ENCODE measurements at places on chromosomes 6 and 20.

- DNase-seq = no peak
Measured at GRCh38 chr6:56328728-56329090, 81.3 kb upstream of the COL21A1 start.

- peak; percentile 41 for DNase-seq
Measured at GRCh38 chr6:43454290-43454695, 1.1 kb downstream of the DLK2 start.

GRCh38 chr6:23951691-23952090, 174.3 kb upstream of the NRSN1 start:
- DNase-seq = no peak

DNA sequence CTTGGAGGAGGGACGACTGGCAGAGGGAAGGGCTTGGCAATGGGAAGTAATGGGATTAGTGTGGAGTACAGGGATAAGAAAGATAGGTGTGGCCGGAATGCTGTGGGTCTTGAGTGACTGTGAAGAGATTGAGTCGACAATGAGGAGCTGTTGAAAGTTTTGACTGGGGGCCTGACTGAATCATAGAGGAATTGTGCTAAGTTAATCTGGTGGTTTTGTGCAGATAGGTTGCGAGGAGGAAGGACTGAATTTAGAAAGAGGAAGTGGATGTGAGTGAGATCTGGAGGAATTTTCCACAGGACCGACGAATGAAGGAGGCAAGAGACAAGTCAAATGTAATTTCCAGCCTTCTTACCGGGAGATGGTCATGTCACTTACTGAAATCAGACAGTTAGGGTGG, 143.9 kb upstream of the RALGAPA2 start:
- DNase-seq = no peak

- no peak for DNase-seq
Measured at GRCh38 chr6:124960757-124961463, 1.3 kb upstream of the RNF217 start.

GRCh38 chr6:12459945-12460661, 169.9 kb downstream of the EDN1 start:
- DNase-seq = no peak

- no peak for DNase-seq
Measured at GRCh38 chr6:148893481-148893880, 146.7 kb downstream of the UST start.

GRCh38 chr6:35016502-35017321, 124.4 kb downstream of the TCP11 start:
- DNase-seq = no peak

GRCh38 chr20:2751878-2752566, 48.4 kb downstream of the CPXM1 start:
- no peak for DNase-seq

GRCh38 chr6:90508753-90509152, 78.1 kb downstream of the MAP3K7 start:
- DNase-seq = no peak

GRCh38 chr6:150492507-150492906, 107.2 kb upstream of the PLEKHG1 start:
- no peak for DNase-seq

DNA sequence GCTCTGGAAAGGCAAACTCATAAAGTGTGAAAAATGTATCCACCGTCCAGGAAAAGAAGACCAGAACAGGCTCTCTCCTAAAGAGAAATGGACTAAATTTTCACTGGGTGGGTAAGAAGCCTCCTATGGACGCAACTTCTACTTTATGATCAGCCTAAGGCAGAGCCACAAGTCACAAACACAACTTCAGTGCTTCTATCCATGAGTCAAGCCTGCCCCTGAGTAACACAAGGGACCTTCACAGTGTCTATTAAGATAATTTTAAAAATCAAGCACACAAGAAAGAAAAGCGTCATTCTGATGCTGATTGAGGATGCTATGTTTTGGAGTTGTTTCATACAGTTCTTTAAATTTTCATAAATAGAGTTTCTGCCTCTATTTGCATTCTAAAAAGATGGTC, 601.7 kb upstream of the ARID1B start:
- DNase-seq = no peak

DNA sequence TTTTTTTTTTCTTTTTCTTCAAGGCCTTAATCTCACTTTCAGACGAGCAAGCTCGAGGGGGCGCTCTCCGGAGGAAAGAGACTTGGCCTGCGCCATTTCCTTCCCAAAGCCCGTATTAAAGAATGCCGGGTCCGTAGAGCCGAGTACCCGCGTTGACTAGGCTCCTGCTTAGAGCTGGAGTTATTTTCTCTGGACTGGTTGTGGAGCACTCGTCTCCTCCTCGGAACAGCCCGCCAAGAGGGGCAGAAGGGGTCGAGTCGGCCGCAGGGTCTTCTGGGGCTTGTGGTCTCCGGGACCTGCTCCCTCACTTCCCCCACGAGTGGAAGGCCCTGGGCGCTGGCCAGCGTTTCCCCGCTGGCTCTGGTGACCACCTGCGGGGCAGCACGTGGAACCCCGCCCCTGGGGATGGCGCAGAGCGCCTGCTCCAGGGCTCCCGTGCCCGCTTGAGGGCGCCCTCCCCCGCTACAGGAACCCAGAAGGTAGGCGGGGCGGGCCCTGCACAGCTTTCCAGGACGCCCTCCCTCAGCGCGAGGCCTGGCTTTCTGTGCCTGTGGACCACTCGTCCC, 2.7 kb upstream of the MEI4 start:
- no peak for DNase-seq

DNA sequence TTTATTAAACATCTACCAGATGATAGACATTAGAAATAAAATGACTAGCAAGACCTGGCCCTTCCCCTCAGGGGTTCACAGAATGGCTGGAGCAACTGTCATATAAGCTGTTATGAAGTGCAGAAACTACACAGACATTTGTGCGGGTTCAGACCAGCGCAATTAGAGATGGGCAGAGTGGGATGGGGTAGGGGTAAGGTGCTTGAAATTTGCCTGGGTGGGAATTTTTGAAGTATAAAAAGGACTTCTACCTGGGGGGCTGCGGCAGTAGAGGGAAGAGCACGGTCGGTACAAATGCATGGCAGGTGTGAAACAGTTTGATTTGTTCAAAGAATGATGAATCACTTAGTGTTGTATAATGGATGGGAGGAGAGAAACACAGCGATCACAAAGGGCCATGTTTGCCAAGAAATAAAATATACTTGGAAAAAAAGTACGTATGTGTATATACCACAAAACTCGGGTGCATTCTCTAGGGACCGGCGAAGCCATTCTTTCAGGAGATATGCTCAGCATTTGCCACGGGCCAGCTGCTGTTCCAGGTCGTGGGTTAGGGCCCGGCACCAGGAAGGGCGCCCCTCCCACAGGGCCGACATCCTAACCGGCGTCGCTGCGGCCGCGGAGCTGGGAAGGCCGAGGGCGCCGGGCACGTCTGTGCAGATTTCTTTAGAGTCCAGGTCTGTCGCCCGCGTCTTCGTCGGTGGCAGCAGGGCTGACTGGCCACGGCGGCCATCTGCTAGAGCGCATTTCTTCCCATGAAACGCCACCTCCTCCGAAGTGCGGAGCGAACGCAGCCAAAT, 809 bp upstream of the NOL7 start:
- DNase-seq = peak; percentile 23

DNA sequence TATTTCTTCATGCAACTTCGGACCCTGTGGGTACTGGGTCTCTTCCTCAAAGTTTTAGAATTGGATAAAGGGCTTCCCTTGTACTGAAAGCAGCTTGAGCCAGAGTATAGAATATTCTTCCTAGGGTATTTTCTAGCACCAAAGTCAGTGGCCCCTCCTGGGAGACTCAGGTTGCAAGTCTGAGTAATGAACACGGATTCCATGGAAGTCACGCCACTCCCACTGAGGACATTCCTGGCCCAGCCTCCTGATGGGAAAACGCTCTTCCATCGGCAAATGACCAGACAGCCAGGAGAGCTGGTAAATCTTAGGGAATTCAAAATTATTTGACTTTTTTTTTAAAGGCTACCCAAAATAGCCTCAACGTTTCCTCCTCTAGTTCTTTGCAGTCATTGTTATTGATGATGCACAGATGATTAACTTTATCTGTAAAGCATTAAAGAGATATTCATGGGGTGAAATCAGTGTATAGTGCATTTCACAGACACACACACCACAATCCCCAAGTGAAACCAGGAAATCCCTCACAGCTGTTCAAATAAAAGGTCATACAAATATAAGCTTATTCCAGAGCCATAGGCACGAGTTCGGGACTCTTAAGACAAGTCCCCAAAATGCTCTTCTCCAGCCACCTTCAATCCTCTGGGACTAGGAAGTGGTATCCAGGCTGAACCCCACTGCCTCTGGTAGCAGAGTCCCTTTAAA, 248.8 kb downstream of the SOD2 start:
- DNase-seq = no peak

GRCh38 chr20:37494796-37495195, 26.3 kb upstream of the NNAT start:
- DNase-seq = no peak

DNA sequence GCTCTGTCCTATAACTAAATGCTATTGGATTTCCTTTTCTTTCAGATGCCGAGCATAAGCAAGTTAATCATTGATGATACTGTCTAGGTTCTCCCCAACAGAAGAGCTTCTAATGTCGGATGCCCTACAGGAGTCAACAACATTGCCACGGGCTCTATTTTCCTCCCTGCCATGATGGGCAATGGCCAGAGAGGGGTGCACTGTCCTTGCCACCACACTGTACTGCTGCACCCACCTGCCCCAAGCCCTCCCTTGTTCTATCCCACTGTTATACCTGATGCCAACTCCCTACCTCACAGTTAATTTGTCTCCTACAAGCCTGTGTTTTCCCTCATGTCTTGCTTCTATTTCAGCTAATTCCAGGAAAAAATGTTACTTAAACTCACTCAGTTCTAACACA, 773.6 kb upstream of the CHD6 start:
- no peak for DNase-seq

GRCh38 chr6:45445749-45446549, 68.2 kb upstream of the SUPT3H start:
- no peak for DNase-seq

DNA sequence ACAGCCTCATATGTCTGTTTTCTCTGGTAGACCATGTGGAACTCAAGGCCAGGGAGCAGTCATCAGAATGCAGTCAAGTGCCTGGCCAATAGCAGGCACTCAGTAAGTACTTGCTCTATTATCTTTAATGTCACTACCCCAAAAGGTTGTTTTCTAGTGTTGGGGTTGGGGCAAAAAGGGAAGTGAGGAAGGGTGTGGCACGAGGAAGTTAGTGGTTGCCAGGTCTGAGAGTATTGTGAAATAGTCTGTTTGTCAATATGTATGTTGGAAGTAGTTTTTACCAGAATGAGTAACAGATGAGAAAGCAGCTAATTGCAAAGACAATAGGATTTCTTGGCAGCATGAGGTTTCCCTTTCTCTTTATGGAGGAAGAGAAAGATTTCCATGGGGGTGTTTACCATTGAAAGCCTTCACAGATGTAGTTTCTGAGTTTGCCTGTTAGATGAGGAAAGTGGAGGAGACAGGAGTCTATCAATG, 59.5 kb upstream of the ARMH2 start:
- DNase-seq = no peak

DNA sequence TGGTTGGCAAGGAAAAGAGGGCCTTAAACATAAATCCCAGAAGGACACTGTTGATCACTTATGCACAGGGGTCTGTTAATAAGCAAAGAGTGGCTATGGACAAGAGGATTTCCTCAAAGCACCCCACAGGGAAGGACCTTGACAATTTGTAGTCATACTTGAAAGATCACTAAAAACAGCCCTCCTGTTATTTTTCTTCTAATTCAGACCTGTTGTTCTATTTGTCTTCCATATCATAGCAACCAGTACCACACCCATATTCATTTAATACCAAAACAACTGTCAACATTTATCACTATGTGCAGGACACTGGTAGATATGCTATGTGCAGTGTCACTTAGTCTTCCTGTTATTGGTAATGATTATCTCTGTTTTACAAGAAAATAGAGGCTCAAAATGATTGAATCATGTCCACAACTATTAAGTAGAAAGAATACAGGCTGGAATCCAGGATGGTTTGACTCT, 3.2 kb upstream of the DYNLRB1 start:
- no peak for DNase-seq

Data from activated CD4-positive, alpha-beta T cell treated with anti-CD3 and anti-CD28 coated beads, Interleukin-2, amount 50 U/mL, for 24 hours (primary cell).